ENCODE measurements at places on chromosomes 2 and 18. TPM values are rescaled to one million over a fixed set of nuclear protein-coding genes. Genes with fewer than 3 reads are reported as not detected.

GRCh38 chr2:23823863-23824262 is 103.1 kb downstream of the ATAD2B start:
- DNase-seq, result no peak

The ABCG5 gene
- total RNA-seq, result not detected

DNA sequence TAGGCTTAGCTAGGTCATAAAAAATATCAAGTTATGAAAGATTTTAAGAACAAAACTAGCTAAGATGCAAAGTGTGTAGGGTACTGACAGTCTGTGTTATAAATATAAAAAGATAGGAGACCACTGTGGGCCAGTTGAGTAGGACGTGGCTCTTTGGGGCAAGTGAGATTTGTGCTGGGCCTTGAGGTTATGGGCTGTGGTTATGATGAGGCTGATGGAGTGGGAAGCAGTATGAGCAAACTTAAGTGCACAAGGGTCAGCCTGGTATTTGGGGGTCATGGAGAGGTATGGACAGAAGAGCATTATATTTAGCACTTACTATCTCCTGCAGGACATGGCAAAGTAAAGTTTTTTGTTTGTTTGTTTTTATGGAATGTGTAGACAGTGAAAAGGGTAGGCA is 70.1 kb downstream of the SETBP1 start:
- DNase-seq, result no peak

DNA sequence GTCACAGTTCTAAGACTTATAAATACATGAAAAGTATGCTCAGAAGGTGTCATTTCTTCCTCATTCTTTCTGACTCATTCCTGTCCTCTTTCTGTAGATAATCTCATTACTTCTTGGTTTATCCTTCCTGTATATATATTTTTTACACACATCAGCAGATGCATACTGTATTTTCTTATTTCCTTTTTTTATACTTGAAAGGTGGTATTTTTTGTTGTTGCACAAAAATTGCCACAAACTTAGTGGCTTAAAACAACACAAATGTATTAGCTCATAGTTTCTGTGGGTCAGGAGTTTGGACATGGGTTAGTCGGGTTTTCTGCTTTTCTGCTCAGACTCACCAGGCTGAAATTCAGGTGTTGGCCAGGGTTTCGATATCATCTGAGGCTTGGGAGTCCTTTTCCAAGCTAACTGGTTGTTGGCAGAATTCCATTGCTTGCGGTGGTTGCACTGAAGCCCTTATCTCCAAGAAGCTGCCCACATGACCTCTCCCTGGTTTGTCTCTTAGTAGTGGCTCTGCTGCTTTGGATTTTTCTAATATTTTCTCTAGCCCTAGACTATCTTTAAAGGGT is 162.6 kb downstream of the FMNL2 start:
- DNase-seq, result peak; percentile 34

The PARD6G gene
- 18.0 TPM for total RNA-seq
